COR-L47 (cell line): ENCODE measurements at places on chromosomes 4 and X.

- DNase-seq = no peak
These were observed 98.1 kb upstream of the OTUD4 start for GRCh38 chr4:145278341-145279121.

GRCh38 chr4:15736514-15737050 is 33.7 kb downstream of the BST1 start:
- no peak for DNase-seq

GRCh38 chr4:48296365-48296764 is 26.7 kb upstream of the TEC start:
- no peak for DNase-seq

DNA sequence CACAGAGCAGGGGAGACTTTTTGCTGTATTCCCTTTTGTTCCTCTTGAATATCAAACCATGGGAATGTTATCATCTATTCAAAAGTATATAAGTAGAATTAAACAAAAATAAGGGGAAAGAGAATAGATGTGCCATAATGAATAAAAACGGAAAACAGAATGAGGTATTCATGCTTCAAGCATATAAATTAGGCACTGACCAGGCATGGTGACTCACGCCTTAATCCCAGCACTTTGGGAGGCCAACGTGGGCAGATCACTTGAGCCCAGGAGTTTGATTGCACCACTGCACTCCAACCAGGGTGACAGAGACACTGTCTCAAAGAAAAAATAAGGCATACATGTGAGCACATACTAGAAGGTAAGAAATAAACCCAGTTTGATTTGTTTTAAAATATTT is 16.3 kb upstream of the NEUROG2 start:
- no peak for DNase-seq

- DNase-seq = no peak
These were observed 157.0 kb upstream of the TLL1 start for GRCh38 chr4:165715989-165716388.

DNA sequence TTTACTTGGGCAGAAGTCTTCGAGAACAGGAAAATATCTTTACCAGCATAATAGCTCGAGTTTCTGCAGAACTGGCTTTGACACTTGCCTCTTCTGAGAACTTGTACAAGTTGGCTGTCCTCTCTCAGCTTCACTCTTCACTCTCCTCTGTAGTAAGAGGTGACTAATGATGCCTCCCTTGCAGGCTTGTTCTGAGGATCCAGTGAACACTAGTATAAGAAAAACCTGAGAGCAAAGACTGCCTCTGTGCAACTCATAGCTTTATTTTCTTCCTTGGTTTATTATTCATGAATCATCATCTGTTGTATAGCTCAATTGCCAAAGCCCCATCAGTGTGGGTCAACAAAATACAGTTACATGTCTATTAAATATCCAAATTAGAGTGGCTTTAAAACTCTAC is 266.7 kb upstream of the CLNK start:
- no peak for DNase-seq

DNA sequence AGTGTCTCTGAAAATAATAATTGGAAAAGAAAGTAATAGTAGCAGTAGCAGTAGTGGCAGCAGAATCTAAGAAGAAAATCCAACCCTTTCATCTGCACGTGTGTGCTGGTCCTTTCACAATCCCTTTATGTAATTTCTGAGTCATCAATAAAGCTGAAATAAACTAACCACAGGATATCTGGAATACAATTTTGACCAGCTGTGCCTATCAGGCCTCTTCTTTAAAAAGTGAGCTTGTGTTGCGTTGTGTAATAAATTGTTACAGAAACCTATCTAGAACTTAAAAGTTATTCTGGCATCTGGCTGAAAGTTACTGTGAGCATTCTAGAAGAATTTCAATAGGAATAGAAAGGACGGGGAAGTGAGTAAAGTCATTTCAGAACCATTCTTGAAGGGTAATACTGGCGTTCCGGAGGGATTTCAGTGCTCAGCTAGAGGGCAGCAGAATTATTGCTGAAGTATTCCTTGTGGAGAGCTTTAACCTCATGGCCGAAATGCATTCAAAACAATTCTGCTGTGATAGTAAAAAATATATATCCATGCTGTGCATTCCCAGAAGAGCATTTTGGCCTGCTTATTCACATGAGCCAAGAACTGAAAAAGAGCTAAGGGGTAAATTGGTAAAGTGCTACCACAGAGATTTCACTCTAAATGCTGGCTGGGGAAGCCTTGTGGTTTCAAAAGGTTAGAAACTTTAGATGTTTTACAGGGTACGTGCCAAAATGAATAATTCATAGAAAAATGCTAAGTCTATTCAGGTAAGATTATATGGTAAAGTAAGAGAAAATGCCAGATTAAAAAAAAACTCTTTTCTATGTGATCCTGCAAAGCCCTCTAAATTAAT is 260.6 kb downstream of the NKX6-1 start:
- DNase-seq = no peak
